ENCODE measurements at places on chromosomes 2 and 18.

DNA sequence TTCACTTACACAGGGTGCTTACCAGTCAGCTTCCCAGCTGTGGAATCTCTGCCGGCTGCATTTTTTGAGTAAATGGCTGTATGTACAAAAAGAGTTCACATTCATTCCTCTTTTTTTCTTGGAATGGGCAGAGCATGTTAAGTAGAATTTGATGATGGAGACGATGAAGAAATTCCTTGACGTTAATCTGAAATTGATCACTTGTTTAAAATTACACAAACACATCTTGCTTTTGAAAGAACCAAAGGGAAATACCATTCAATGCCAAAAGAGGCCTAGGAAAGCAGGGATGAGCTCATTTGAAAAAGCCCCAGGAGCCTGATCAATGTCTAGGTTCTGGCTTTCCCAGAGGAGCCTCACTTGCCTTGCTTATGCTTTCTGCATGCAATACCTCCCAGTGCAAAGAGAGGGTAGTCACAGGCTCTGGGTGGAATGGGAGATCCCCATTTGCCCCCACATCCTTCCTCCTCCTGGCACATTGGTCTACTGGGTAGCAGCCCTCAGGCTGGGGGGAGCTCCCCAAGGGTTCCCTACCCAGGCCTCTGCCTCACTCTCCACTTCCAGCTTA lies 12.3 kb upstream of the SMAD7 start:
- no peaks in the 10 kb centered on the region for H3K27me3 ChIP-seq
- H3K4me1 ChIP-seq = peaks cover 31% of the 10 kb centered on the region
- peak overlapping the region; percentile 31 for H3K27ac ChIP-seq
- peak; percentile 95 for DNase-seq
- H3K4me3 ChIP-seq = no peak overlapping the region
- no peaks in the 10 kb centered on the region for H3K36me3 ChIP-seq

DNA sequence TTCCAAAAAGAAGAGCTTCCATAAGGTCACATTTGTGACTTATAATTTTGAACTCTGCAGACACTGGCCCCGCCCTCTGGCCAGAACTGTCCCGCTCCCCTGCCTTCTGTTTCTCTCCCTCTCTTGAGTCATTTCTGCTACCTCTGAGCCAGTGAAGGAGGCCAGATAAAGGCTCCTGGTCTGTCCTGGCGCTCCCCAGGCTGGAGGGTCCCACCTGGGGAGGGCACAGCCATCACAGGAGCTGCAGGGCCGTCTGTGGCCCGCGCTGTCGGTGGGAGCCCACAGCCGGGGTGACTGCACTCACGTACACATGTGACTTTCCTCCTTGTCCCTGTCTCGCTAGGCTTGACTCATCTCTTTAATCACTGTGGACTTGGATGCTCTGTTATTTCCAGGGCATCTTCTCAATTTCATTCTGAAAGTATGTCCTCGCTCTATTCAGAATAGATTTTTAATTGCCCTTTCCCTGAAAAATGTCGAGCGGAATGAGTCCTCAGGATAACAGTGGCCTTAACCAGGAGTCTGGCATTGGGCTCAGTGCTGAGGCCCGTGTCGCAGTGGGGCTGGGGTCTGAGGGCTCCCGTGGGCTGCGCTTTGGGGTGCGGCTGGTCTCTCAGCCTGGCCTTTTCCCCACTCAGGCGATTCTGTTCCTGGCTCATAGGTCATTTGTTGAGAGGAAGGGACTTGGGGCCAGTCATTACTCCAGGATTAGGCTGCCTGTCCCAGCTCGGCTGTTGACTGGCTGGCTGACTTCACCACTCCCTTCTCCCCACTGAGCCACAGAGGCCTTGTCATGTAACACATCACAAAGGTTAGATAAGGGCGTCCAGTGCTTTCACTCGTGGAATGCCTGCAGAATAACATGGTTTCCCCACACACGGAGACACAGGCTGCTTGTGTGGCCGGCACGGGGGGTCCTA lies 34.5 kb downstream of the KLHL29 start:
- H3K4me3 ChIP-seq = no peak overlapping the region
- peaks cover 45% of the 10 kb centered on the region for H3K4me1 ChIP-seq
- no peak for DNase-seq
- H3K36me3 ChIP-seq = peaks cover 2% of the 10 kb centered on the region
- H3K27ac ChIP-seq = peak overlapping the region; percentile 8

- H3K27me3 ChIP-seq = no peaks in the 10 kb centered on the region
- DNase-seq = no peak
- H3K4me1 ChIP-seq = no peaks in the 10 kb centered on the region
- H3K4me3 ChIP-seq = no peak overlapping the region
These were observed 20.3 kb downstream of the KYNU start for GRCh38 chr2:142897807-142898206.

GRCh38 chr2:105798595-105798994 lies 53.9 kb downstream of the NCK2 start:
- DNase-seq = no peak
- H3K27me3 ChIP-seq = no peaks in the 10 kb centered on the region
- H3K4me3 ChIP-seq = no peak overlapping the region
- peaks cover 4% of the 10 kb centered on the region for H3K4me1 ChIP-seq

DNA sequence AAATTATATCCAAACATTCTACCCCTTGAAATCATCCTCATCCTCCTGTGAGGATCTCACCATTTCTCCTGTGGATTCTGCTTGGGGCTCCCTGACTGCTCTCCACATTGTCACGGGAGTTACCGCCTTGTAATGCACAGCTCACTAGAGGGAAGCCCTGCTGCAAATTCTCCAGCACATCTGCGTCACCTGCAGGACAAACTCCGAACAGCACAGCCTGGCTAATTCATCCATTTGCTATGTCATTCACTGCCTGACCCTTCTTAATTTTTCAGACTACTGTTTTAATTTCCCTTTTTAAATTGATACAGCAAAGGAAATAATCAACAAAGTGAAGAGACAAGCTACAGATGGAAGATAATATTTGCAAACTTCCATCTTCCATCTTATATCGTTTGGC lies 627.4 kb downstream of the FBXO15 start:
- H3K4me1 ChIP-seq = no peaks in the 10 kb centered on the region
- H3K27me3 ChIP-seq = no peaks in the 10 kb centered on the region
- DNase-seq = no peak
- no peaks in the 10 kb centered on the region for H3K36me3 ChIP-seq

DNA sequence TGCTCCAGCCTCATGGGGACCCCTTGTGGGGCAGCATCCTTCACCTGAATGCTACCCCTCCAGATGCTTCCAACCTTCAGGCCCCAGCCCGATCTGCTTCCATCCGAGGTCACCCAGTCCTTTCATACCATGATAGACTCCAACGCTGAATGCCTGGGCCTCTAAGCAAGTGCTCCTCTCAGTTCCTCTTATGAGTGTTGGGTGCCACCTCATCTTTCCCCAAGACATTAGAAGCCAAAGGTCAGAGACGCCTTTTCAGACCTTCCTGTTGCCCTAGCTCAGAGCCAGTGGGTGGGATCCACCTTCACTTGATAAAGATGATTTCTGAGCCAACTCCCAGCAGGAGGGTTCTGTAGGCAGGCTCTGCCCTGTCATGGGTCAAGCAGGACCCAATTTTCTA lies 174.5 kb upstream of the MGAT5 start:
- no peaks in the 10 kb centered on the region for H3K36me3 ChIP-seq
- no peak overlapping the region for H3K4me3 ChIP-seq
- no peak for DNase-seq
- no peak overlapping the region for H3K27ac ChIP-seq
- H3K4me1 ChIP-seq = peaks cover 6% of the 10 kb centered on the region
- no peaks in the 10 kb centered on the region for H3K27me3 ChIP-seq

Measured in trophoblast cell (in vitro differentiated cells and primary cell).